ENCODE measurements at places on chromosomes 4 and X.

DNA sequence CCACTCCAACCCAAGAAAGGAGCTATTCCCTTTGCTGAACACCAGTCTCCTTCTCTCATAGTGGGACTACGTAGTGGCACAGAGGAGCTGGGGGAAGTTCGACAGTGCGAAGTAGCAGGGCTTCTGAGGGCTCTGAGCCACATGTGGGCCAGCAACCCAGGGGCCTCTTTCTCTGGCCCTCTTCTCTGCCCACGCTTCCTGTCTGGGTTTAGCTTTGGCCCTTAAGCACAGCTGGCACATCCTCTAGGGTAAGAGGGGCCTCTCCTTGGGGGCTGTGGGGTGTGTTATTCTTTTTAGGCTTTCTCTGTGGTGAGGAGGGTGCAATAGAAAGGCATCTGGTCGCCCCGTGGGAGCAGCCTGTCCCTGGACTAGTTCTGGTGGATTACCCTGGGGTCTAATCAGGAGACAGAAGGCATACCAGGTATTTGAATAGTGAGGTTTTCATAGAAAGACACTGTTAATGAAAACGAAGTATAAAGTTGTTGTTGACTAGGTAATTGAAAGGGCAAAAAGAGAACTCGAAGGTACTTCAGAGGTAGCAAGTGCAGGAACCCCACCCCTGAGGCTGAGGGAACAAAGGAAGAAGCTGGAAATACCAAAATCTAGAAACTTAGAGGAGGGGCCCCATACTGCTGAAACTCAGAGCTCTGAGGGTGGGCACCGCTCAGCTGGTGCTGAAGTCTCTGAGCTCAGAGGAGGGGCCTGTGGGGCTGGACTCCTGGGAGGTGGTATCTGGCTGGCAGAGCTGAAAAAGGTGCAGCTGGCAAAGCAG, 151.9 kb upstream of the RPS6KA3 start:
- DNase-seq = no peak

- DNase-seq = no peak
These were observed 98.4 kb downstream of the EFNB1 start for GRCh38 chrX:68927178-68927577.

DNA sequence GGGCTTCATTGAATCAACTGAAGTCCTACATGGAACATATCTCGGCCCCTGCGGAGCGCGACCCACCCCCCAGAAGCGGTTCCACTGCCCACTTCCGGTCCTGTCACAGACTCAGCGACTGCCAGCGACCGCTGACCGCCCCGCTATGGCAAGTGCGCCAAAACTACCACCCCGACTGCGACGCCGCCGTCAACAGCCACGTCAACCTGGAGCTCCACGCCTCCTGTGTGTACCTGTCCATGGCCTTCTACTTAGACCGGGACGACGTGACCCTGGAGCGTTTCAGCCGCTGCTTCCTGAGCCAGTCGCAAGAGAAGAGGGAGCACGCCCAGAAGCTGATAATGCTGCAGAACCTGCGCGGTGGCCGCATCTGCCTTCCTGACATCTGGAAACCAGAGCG, 14.8 kb upstream of the FAM47A start:
- no peak for DNase-seq

DNA sequence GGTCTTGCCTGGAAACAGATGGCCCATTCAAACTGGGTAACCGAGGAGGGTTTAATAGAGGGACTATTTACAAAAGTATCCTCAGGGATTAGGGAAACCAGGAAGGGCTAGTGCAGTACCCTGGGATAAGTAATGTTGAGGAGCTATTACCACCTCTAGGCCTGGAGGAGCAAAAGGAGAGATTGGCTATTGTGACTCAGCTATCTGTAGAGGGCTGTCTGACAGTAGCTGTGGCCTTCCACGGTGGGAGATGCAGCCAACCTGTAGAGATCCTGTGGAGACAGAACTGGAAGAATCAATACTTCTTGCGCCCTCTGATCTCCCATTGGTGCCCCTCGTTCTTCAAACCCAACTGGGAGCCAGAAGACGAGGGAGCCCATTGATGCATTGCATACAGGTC, 34.1 kb upstream of the RPS6KA3 start:
- no peak for DNase-seq

DNA sequence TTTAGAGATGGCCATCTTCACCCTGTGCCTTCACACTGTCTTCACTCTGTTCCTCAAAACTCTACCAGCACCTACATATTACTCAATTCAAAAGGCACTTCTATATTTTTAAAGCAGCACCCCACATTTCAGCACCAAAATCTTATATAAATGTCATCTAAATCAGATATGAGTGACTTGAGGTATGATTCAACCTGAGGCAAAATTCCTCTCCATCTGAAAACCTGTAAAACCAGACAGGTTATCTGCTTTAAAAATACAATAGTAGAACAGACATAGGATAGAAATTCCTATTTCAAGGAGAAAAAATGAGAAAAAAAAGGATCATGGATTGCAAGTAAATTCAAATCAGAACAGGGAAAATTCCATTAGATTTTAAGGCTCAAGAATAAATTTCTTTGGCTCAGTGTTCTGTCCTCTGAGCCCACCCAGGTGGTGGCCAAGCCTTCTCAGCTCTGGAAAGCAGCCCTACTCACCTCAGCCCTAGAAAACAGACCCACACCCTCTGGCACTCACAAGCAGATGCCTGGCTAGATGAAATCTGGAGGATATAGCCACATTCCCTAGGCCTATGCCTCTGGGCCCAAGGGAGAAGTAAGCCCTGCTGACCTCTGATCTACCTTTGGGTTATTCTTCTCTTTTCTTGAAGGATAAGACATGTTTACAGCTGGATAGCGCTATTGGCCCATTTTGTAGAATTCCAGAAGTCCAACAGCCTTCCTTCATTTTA, 240.4 kb upstream of the ZCCHC13 start:
- no peak for DNase-seq

DNA sequence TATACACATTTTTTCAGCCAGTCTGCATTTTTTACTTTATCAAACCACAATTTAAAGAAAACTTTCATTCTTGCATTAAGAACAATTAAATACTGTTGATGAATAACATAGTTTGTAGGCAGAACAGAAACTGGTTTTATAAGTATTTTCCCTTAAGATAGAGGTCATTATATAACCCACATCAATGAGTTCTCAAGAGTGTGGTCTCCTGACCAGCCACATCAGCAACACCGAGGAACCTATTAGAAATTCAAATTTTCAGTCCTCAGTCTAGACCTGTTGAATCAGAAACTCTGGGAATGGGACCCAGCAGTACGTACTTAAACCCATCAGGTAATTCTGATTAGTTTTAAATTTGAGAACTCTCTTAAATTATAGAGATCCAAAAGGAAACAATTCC, 299.6 kb upstream of the ARSJ start:
- DNase-seq = no peak

GRCh38 chr4:144817081-144817480, 171.1 kb downstream of the HHIP start:
- no peak for DNase-seq

- no peak for DNase-seq
These were observed 41.9 kb downstream of the FHL1 start for GRCh38 chrX:136189222-136189621.

DNA sequence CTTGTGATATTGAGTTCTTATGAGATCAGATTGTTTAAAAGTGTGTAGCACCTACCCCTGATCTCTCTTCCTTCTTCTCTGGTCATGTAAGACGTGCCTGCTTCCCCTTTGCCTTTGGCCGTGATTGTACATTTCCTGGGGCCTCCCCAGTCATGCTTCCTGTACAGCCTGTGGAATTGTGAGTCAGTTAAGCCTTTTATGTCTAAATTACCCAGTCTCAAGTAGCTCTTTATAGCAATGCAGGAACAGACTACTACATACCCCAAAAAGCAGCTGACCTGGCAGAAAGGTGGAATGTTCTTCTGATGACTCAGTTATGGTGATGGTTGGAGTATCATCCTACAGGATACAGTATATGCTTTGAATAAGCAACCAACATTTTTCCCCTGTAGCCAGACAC, 11.4 kb upstream of the MCUB start:
- DNase-seq = peak; percentile 45

DNA sequence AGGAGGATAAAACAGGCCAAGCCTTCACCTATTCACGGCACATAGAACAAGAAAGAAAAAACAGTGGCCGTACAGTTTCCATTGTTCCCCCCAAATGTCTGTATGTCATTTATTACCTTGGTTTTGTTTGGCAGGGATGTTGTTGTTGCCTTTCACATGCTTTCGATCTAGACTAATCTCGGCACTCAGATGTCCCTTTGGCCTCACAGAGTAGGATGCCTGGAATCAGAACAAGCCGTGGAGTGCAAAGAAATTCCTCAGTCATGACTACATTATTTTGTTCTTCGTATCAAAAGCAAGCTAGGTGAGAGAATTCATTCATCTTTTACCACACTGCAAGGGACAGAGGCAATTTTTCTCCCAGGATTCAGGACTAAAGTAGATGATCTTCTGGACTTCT, 106.9 kb downstream of the SMIM20 start:
- DNase-seq = peak; percentile 18

DNA sequence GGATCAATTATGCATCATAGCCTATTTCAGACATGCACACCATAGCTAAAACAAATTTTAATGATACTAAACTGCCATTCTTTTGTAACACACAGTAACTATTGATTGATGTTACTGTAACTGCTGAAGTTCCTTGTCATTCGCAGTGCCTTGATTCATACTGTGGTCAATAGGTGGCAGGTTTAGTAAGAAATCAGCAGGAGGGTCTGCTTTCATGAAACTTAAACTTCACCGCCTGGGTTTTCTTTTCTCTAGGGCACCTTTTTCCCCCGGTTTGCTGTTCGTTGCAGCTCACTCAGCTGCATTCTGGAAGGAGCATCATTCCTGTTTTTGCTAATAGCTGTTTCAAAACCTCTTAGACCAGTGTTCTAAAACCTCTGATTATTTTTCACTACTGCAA, 88.1 kb downstream of the RPA4 start:
- no peak for DNase-seq

DNA sequence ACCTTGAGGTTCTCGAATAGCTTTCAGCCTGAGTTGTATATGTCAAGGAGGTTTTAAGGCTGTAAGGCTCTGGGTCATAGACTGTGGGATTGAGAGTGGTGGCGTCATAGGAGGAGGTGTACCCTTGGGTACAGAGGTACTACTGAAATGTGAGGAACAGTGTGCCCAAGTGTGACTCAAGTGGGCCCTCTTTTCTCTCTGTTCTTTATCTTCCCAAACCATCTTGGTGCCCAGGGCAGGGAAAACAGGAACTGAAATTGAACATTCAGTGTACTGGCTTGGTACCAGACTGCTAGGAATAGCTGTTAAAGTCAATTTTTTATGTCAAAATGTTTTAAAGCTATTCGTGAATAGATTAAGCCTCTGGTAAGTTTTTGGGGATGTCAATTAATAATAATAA, 136.2 kb upstream of the RPS6KA3 start:
- DNase-seq = no peak

GRCh38 chr4:165095291-165095690, 17.4 kb downstream of the TMEM192 start:
- no peak for DNase-seq

DNA sequence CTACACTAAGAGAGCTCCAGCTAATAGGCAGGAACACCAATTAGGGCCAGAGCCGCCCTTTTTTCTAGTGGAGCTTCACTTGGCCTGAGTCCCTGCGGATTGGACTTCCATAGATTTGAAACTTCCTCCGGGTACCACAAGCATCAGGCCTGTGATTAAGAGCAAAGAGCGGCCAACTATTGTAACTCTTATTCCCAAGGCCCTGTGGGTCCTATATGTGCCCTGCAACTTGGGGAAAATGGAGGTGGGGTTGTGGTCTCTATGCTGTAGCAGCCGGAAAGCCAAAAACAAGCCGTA, at the start of gene NCBP2L:
NCBP2L (plus strand) TSS at position 198 of the 297 bp plus-strand sequence. CDS start 16,488 bp downstream, outside the sequence.
- no peak for DNase-seq

DNA sequence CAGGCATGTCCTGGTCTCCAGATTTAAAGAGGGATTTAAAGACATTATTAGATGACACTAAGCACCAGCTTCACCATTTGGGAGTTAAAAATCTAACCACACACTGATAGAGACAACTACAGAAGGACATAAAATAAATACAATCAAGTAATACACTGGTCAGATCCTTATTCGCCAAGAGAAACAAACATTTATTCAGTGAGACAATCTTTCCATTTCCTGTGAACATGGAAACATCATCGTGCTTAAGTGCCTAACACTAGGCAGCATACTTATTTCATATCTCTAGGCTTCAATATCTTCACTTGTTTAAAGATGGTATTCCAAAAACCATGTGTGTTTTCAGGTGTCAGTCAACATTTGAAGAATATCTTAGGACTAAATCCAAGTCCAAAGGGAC, 103.6 kb downstream of the AREG start:
- no peak for DNase-seq

DNA sequence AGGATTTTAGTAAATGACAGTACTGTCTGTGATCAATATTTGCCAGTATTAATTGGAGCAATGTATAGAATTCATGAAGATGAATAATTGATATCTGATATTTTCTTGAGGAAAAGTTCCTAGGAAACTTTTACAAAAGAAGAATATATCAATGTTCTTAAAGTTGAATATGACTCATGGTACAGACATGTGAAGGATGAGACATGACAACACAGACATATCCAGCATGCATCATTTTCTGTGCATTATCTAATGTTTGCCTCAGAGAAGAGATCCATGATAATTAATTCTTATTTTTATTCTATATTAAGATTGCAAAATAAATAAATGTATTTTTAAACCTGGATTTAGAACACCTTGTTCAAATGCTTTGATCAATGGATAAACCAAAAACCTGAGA, 452.9 kb upstream of the EPHA5 start:
- no peak for DNase-seq

DNA sequence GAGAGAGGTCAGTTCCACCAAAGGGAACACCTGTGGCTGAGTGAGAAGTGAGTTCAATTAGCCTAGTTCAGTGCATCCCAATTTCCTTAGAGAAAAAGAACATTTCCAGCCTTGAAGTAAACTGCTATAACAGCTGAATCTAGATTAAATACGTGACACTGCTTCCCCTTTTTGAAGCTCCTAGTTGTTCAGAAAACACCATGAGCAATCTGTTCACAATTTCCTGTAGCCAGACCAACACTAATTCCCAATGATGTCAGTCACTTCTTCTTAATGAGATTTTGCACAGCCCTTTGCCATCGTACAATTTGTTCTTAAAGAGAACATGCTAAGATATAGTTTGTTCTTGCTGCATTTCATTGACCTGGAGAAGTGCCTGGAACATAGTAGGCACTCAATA, 144.6 kb upstream of the EDNRA start:
- DNase-seq = no peak

- DNase-seq = no peak
These were observed 78.4 kb downstream of the STARD8 start for GRCh38 chrX:68725756-68726365.

DNA sequence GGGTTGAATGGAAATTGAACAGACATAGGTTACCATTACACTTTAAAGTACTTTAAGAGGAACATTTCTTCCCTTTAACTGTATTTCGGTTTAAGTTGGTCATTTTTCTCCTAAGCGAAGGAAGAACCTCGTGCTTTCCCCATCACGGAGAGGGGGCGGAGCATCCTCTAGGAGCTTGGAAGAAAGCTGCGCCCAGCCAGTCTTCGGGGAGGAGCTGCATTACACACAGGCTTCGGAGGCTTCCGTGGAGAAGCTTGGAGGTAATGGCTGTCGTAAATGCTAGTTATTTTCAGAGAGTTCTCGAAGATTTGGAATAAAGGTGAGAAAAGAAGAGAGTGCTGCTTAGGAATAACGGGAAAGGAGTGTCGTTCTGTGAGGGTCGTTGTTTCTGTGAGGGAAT, at the start of gene PWWP3B:
PWWP3B (plus strand) TSS at position 199 of the 400 bp plus-strand sequence. CDS start 37,128 bp downstream, outside the sequence.
- no peak for DNase-seq

Measured in AG04450 (cell line).